Sciatic nerve (tissue), 2 donors: ENCODE measurements at places on chromosomes 13 and 19.

DNA sequence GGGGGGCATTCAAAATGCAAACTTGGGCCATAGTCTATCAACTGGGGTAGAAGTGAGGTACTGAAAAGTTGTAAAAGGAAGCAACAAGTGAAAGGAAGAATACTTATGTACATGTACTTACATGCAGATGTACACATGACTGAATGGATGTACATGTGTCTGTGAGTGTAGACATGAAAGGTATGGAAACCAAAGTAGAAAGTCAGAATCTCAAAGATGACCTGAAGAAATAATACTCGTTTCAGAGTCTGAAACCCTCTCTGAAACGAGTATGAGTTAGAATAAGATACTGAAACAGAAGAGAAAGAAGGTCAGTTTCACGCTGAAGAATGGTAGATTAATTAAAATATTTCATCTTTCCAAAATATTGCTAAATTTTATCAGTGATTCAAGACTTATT is 13.9 kb downstream of the DZIP1 start:
- no peak for DNase-seq

GRCh38 chr13:32443111-32443510 is 15.2 kb upstream of the N4BP2L1 start:
- DNase-seq: no peak

DNA sequence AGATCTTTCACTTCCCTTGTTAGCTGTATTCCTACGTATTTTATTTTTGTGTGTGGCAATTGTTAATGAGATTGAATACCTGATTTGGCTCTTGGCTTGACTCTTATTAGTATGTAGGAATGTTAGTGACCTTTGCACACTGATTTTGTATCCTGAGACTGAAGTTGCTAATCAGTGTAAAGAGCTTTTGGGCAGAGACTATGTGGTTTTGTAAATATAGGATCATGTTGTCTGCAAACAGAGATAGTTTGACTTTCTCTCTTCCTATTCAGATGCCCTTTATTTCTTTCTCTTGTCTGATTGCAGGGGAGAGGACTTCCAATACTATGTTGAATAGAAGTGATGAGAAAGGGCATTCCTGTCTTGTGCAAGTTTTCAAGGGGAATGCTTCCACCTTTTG is 160.3 kb upstream of the PCDH20 start:
- DNase-seq: no peak

GRCh38 chr13:49497272-49497671 is 1.5 kb downstream of the PHF11 start:
- DNase-seq: no peak

GRCh38 chr13:20099319-20099718 is 61.5 kb downstream of the GJA3 start:
- DNase-seq: no peak
